ENCODE measurements at places on chromosomes 7 and 10.

DNA sequence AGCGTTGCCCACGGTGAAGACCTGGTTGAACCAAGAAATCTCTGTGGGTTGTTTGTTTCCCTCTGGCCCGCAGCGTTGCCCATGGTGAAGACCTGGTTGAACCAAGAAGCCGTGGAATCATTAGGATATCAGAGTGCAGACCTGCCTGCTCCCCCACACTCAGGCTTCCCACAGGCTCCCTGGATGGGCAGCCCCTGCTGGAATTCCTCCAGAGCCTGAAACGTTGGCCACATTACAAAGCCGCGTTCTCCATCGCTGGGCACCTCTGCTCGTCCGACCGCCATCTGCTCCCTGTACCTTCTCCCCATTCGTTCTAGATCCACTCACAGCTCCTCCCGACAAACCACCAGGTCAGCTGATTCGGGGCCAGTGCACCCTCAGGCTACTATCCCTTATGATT is 266.9 kb upstream of the SHH start:
- no peak for DNase-seq

GRCh38 chr7:52749880-52750279 is 285.6 kb upstream of the POM121L12 start:
- DNase-seq = no peak

DNA sequence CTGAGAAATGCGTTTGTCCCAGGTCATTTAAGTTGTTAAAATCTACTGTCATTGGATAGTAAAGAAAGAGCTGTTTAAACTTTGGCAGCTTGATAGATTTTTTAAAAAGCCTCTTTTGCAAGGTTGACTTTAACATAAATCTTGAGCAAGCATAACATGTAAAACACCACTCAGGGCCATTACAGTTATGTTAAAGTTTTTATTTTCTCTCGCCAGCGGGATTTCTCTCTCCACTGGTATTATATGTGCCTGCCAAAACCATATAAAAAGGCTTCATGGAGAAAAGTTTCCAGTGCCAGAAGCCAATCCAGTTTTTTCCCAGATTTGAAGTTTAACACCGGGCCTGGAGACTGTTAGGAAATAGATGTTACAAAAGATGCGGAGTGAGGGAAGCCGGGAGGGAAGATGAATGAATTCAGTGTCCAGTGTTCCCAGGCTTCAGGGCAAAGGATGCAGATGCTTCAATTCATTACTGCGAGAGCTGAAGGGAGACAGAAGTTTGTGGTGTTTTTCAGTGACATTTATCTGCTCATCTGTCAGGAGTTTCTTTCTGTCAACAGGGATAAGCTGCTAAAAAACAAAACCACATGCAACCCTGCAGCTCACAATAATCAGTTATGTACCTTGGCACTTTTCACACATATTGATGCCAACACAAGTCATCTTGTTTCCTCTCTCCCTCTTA is 155.5 kb downstream of the SPAG6 start:
- DNase-seq = no peak

GRCh38 chr10:103951942-103952341 is 15.0 kb upstream of the SLK start:
- DNase-seq = no peak

DNA sequence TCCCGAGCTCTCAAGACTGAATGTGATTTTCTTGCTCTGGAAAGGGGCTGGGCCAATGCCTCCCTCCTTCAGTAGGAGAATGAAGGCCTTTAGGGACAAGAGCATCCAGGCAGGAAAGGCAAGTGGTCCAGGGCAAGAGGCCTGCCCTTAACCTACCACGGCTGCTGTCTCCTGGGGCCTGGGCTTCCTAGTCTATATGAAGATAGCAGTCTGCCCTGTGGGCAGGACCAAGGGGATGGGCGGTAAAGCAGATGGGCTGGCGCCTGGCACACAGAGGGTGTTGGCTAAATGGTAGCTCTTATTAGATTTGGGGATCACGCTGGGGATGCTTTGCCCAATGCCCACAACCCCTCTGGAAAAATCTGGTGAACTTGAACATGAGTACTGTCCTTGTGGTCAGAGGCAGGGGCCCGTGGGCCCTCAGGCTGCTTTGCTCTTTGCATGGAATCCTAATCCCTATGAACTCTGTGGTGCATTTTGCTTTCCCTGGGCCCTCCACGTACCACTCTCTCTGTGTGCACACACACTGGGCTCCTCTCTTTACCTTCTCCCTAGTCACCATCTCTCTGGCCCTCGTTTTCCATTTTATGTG is 20.3 kb downstream of the CHAT start:
- no peak for DNase-seq

- no peak for DNase-seq
These were observed 76.0 kb downstream of the HIP1 start for GRCh38 chr7:75662579-75663301.

DNA sequence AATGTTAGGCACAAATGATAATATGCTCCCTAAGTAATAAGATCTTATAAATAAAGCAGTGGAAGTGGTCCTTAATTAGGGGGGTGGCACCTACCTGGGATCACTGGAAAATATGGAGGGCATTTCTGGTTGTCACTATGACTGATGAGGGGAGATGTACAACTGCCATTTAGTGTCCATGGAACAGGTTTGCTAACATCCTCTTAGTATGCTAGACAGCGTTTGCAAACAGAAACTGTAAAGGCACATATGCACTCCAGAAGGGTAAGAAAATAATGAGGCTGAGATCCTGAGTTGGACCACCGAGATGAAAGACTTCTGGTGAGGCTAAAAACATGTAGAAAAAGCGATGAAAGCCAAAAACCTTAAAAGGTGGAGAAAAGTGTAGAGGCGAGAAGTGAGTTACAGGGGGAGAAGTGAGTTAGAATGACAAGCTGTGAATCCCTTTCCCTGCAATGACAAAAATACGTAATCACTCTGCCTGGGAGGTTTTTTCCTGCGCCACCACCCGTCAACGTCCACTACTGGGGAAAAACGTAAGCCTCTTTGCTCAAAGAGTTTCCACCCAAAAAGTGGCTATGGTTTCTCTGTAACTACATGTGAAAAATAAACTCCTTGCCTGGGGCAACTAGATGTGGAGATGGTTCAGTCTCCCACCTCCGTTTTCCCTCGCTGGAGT is 767 bp downstream of the KRIT1 start:
- DNase-seq = no peak

- no peak for DNase-seq
These were observed 12.7 kb downstream of the RAB19 start for GRCh38 chr7:140416560-140416959.

DNA sequence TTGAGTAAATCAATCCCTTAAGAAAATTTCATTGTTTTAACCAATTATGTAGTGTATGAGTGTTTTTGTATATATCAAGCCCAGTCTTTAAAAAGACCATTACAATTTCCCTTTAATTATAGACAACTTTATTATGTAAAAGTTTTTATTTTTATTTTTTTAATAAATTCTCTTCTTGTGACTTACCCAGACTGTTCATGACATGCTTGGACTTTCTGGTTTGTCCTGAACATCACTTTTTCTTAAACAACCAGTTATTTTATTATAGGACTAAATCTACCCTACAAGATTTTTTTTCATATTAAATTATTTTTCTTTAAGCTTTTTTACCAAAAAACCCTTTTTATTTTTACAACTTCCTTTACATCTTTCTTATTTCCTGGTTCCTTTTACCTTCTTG is 410.4 kb downstream of the ATRNL1 start:
- no peak for DNase-seq

GRCh38 chr10:47147186-47147585 is 152.8 kb upstream of the GDF10 start:
- no peak for DNase-seq

GRCh38 chr10:17626656-17627055 is 9.5 kb upstream of the HACD1 start:
- no peak for DNase-seq

GRCh38 chr7:142140401-142140959 is 29.0 kb downstream of the MGAM2 start:
- no peak for DNase-seq

DNA sequence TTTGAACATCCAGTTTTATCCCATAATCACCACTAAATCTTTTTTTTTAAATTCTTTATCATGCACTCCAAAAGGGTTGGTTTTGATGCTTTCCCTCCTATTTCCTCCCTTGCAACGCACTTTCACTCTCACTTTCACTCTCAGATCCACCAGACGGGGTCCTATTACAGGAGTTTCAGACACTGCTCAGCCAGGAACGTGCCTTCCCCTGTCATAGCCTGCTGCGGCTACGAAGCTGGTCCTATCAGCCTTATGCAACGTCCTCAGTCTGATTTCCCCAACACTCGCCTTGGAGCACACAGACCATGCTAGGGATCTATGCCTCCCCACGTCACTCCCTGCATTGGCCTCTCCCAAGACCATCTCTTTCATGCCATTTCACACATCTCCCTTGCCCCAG is 23.4 kb downstream of the ZPBP start:
- no peak for DNase-seq

GRCh38 chr7:80671744-80672143 is 33.3 kb downstream of the CD36 start:
- no peak for DNase-seq

GRCh38 chr10:24006741-24007140 is 202.2 kb upstream of the KIAA1217 start:
- no peak for DNase-seq

GRCh38 chr10:78314651-78315050 is 281.0 kb downstream of the RPS24 start:
- DNase-seq = no peak

GRCh38 chr7:9978106-9979064 is 995.3 kb upstream of the PHF14 start:
- DNase-seq = no peak

DNA sequence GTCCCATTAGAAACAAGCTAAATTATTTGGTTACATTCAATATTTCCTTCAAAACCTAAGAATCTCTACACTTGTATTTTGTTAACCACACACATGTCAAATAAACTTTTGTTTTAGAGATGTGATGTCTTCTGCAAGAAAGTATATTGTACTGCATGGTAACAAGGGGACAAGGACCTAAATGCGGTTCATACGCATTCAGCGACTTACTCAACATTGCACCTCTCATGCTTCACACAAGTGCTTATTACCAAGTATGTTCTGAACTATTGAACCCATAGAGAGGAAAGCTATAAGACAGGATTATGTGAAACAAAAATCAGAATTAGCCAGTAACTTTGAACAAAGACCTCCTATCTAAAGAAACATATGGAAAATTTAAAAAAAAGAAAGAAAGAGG is 68.3 kb downstream of the CREB5 start:
- DNase-seq = no peak

GRCh38 chr7:103391976-103392375 is 44.5 kb downstream of the PSMC2 start:
- DNase-seq = no peak

DNA sequence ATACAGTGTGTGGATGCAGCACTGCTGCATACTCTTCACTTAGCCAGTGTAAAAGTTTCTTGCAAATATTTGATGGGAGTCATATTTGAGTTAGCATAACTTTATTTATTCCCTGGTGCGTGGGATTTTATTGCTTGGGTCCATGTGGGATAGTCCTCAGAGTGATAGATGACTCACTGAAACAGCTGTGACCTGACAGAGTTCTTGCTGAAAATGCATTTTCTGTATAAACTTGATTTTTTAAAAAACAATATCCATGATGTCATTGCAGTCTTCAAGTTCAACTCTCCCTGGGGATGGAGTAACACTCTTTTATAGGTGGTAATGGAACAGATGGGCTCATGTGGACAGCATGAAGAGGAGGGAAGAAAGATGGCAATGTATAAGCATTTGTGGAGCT is 310.0 kb downstream of the PPP1R3A start:
- DNase-seq = no peak

- DNase-seq = no peak
These were observed 154.9 kb upstream of the PPP1R3A start for GRCh38 chr7:114073701-114074100.

GRCh38 chr10:28676326-28676967 is 874 bp upstream of the BAMBI start:
- no peak for DNase-seq

DNA sequence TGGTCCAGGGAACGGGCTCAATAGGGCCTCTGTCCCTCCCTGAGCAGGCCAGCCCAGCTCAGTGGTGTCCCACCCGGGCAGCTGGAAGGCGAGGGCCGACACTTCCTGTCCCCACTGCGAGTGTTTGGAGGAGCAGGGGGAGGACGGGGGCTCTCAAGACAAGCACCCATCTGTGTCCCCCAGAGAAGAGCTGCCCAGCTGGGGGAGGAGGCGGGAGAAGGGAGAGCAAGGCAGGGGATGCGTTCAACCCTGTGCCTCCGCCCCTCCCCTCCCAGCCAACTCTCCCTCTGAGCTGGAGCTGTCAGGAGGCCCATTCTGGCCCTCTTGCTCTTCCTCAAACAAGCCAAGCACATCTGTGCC is 35.7 kb downstream of the ZCCHC24 start:
- DNase-seq = no peak

- no peak for DNase-seq
These were observed 41.5 kb downstream of the KLRG2 start for GRCh38 chr7:139441961-139442360.
